Stimulated activated CD8-positive, alpha-beta memory T cell treated with anti-CD3 and anti-CD28 coated beads, Interleukin-4, amount 100 ng/mL, for 1 hour (primary cell): ENCODE measurements at places on chromosomes 1 and 21.

DNA sequence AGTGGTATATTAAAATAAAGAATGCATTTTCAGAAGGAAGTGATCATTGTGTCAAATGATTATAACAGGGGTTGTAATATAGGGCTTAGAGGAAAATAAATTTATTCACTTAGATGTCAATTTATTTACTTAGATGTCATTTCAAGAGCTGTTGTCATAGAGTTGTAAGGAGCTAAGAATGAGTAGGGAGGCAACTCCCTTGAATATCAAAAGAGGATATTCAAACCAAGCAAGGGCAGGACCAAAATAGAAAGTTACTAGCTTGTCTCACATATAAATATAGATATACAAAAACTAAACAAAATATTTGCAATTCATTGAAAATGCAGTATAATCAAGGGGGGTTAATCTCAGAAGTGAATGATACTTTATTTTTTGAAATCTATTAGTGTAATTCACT lies 16.0 kb upstream of the RASAL2 start:
- DNase-seq: no peak

- DNase-seq: no peak
Measured at GRCh38 chr1:216183454-216183853, 239.8 kb downstream of the USH2A start.

- no peak for DNase-seq
Measured at GRCh38 chr1:156858555-156858956, 361 bp downstream of the INSRR start.

- no peak for DNase-seq
Measured at GRCh38 chr1:186869526-186870228, 40.9 kb downstream of the PLA2G4A start.

GRCh38 chr1:112620377-112620695 lies 704 bp downstream of the CAPZA1 start:
- no peak for DNase-seq

GRCh38 chr1:46800742-46801141 lies 1.9 kb downstream of the CYP4B1 start:
- no peak for DNase-seq

DNA sequence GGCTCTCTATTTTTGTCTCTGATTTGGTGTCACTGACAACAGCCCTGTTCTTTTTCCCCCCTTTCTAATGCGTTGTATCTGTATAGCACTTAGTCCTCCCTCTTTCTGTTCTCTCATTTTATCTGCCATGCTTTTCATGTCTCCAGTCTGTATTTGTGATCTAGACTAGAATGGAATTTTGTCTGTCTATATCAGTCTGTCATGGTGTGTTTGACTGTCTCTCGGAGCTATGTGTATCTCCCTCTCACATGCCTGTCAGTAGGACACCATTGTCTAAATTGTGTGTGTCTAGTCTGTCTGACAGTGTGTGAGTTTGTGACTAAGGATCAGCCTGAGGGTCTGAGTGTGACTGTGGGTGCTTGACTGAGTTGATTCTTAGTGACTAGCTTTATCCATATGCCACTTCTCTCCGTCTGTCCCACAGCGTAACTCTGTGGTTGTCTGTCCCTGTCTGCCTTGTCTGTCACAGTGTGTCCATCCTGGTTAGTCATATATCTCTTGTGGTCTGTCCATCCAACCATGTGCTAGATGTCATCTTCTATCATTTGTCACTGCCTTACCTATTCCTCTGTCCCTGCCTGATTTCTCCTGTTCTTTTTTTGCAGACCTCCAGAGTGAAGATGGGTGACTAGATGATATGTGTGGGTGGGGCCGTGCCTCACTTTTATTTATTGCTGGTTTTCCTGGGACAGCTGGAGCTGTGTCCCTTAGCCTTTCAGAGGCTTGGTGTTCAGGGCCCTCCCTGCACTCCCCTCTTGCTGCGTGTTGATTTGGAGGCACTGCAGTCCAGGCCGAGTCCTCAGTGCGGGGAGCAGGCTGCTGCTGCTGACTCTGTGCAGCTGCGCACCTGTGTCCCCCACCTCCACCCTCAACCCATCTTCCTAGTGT lies 1.4 kb upstream of the B4GALT2 start:
- DNase-seq: no peak

DNA sequence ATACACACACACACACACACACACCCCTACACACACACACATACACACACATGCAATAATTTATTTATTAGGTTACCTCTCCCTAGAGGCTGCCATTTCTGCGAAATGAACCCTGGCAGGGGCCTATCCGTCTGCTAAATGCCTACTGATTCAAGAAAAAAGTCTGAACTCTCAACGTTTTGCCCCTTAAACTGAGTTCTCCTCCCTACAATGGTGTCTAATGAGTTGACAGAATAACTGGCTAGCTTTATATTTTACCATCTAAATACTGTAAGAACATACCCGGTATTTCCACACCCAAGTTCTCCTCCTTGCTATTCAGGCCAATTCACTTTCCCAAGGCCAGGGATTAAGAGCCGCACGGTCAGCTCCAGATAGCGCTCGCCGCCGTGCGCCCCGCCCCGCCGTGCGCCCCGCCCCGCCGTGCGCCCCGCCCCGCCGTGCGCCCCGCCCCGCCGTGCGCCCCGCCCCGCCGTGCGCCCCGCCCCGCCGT lies 339 bp upstream of the RNPC3 start:
- DNase-seq: no peak

- DNase-seq: no peak
Measured at GRCh38 chr1:39293375-39294070, 89.0 kb downstream of the MACF1 start.

- no peak for DNase-seq
Measured at GRCh38 chr1:87325982-87326738, 2.5 kb upstream of the LMO4 start.
